ENCODE measurements at places on chromosomes 11 and 22. TPM values are rescaled to one million over a fixed set of nuclear protein-coding genes. Genes with fewer than 3 reads are reported as not detected.

- no peak for DNase-seq
Observed at GRCh38 chr11:24645563-24645962, 148.7 kb downstream of the LUZP2 start.

- peak; percentile 46 for DNase-seq
Observed at GRCh38 chr11:111297696-111298095, 650 bp upstream of the POU2AF3 start.

DNA sequence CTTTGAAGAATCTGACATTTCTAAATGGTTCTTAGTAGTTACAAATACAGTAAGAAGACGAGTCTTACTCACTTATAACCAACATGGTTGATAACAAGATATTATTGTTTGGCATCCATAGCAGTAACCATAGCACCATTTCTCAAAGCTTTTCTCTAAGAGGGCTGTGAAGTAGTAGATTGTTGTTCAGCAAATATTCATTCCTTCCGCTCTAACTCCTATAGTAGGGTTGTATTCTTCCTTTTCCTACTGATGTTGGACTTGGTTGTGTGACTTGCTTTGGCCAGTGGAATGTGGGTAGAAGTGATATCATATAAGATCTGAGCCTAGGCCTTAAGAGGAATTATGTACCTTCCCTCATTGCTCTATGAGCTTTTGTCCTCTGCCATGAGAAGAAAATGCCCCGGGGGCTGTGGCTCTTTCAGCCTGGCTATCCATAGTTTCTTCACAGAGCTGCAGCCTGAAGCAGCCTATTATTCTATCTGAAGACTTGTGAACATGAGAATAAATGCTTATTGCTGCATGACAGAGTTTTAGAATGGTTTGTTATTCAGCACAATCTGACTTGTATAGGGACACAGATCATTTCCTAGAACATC lies 28.9 kb upstream of the ZBED5 start:
- DNase-seq, result no peak

DNA sequence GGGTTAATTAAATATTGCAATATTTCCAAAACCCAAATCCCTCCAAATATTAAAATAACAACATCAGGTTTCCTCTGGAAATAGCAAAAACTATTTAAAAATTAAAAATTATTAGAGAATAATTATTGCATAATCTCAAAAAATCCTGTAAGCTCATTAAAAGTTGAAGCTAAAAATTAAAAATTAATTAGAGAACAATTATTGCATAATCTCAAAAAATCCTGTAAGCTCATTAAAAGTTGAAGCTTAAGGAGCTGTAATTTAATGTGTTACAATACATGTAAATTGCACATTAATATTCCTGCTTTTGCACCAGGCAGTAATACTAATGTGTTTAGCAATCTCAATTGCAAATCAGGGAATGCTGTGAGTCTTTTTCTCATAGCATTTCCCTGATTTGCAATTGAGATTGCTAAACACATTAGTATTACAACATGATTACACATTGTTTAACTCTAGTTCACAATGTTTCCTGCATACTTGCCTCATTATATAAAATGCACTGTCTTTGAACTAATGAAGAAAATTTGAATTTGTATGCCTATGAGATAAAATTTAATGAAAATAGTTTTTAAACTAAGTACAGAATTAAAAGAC lies 247.7 kb downstream of the GUCY1A2 start:
- DNase-seq, result no peak

GRCh38 chr11:42465623-42466022 lies 846.2 kb upstream of the API5 start:
- DNase-seq, result no peak

Gene DDTL
- 5.0 TPM for total RNA-seq

Gene CERK
- 62.8 TPM for total RNA-seq

DNA sequence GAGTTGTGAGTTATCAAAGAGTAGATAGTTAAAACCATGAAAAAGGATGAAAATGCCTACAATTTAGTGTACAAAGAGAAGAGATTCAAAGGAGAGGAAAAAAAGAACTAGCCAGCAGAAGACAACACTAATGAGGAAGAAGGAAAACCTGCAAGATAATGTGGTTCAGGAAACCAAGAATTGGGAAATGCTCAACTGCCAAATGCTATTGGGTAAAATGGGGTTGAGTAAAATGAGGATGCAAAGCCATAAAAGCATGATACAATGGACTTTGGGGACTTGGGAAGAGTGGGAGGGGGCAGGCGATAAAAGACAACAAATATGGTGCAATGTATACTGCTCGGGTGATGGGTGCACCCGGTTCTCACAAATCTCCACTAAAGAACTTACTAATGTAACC lies 7.6 kb upstream of the OR52K2 start:
- no peak for DNase-seq

Gene PLAAT3
- 3.1 TPM for total RNA-seq

DNA sequence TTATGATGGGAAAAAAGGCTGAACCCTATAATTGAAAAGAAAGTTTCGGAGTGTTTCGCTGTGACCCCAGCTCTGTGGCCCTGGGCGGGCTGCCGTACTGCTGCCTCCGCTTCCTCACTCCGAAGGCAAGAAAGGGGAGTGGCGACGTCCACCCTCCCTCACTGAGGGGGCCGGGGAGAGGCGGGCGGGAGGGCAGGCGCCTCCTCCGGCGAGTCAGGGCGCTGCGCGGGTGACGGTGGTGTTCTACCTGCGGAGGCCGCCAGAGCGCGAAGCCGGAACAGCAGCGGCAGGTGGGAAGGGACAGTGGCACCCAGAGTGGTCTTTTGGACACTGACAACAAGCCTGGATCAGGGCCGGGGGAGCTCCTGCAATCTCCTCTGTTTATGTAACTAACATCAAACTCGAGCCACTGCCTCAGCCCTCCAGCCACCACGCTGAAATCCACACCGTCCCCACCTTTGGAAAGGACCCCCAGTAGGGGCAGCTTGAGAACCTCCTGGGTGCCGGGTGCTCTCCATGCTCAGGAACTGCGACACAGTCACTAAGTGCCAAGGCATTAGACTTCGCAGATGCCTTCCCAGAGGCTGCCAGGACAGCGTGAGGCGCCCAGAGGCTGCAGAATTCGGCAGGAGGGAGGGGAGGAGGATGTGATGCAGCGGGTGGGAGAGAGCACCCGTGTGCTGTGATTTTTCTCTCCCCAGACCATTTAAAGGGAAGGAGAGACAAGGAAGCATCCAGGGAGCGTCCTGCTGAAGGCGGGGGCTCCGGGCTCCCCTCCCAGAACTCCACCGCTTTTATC lies 25.5 kb downstream of the BID start:
- DNase-seq, result no peak

Gene SCN4B
- total RNA-seq, result 0.07 TPM

GRCh38 chr11:117913736-117914397 lies 15.3 kb downstream of the TMPRSS13 start:
- no peak for DNase-seq

Gene FGF4
- total RNA-seq, result not detected

GRCh38 chr11:1293619-1294015 lies 15.8 kb downstream of the TOLLIP start:
- no peak for DNase-seq

DNA sequence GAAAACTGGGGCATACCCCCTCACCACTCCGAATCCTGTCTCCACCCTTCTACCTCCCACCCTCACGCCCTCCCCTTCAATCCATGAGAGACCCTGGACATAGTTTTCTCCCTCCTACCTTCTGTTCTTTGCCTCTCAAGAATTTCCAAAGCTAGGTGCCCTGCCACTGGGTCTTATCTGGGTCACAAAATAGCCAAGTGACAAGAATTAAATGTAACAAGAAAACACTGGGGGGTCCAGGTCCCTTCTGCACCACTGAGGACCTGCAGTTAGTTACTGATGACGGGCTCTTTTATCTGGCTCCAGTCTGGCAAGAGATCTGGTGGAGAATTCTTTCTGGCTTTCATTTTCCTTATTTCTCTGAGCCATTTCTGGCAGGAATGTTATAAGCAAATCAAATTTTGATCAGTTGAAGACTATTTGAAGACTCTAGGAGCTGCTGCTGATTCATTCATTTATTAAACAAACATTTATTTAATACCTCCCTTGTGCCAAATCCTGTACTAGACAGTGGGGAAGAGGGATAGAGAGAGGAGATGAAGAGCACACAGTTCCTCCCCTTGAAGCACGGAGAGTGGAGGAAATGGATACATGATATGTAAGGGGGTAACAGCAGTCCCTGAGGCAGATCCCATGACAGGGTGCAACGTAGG lies 135.2 kb downstream of the RRAS2 start:
- no peak for DNase-seq

Gene RNASEH2C
- 86.4 TPM for total RNA-seq

DNA sequence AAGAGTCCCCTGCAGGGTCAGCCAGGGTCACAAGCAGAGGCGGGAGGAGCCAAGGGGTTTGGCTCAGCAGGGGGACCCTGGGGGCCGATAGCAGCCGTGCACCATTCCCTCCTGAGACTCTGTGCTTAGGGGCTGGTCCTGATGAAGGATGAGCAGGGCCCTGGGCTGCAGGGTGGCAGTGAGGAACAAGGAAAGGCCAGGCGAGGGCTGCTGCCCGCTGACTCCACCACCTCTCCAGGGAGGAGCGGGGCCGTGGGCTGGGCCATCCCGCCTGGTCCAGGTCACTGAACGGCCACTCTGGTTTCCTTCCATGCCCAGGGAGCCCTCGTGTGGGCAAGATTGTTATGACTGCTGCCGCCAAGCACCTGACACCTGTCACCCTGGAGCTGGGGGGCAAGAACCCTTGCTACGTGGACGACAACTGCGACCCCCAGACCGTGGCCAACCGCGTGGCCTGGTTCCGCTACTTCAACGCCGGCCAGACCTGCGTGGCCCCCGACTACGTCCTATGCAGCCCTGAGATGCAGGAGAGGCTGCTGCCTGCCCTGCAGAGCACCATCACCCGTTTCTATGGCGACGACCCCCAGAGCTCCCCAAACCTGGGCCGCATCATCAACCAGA lies 9.2 kb upstream of the NDUFS8 start:
- DNase-seq, result no peak

DNA sequence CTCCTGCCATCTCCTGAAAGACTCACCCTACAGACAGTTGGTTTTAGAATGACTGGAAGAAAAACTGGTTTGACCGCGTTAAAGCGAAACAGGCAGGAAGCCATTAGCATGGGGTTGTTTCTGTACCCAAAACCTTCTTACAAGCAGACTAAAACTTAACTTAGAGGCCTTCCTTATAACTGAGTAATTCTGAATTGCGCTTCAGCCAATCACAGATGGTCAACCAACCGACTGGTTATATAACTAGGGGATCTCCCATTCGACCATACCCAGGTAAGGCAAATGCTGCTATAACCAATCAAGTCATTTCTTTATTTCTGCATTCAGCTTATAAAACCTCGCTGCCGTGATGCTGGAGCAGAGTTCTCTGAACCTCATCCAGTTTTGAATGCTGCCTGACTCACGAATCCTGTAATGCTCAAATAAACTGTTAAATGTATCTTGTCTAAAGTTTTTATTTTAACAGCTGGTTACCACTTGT lies 87.8 kb upstream of the DRD2 start:
- DNase-seq, result no peak

Gene MAPK8IP2
- 0.19 TPM for total RNA-seq

Gene HEPN1
- total RNA-seq, result not detected

Gene SLC6A5
- total RNA-seq, result not detected

DNA sequence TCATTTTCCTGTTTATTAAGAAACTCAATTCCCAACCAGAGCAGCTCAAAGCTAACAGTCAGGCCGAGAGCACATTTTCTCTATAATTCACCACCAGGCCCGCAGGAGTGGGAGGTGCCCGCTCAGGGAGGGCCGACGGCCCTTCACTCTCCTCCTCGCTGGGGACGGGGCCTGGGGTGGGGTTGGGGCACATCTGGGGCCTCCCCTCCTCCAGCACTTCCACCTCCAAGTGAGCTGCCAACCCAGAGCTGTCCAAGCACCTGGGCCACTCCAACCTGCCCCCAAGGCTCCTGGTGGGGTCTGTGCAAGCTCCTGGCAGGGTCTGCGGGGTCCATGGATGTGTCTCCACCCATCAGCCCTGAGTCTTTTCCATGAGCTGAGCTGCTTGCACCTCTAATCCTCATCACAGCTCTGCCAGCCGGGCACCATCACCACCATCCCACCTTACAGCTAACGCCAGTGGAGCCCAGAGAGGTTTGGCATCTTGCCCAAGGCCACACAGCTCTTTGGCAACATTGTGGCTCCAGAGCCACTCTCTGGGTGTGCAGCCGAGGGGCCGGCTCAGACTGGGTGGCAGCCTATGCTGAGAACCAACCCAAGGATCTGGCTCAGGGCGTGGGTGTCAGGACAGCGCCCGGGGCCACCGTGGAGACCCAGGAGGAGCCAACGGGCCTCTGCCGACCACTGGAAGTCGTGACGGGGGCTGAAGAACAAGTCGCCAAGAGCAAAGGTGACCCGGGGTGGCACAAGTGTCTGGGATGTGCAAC lies 193.5 kb downstream of the BRD1 start:
- DNase-seq, result no peak

- peak; percentile 39 for DNase-seq
Observed at GRCh38 chr11:133785795-133786340, 59.4 kb downstream of the SPATA19 start.

GRCh38 chr22:19760951-19761724 lies 560 bp downstream of the TBX1 start:
- DNase-seq, result no peak

DNA sequence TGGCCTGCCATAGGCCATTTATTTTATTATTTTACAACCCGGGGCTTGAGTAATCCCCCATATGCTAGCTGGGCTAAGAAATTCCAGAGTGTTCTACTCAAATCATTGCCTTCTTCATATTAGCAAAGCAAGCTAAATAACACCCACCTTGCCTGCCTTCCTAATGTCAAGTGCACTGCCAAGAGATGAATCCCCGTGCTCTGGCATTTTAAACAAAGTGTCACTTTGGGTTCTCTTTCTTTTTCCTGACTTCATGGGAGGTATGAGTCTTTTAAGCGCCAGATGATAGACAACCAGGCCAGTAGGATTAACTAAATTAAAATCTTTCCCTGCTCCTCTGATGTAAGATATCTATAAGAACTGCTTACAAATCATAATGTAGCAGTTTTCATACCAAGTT lies 4.5 kb downstream of the MPPED2 start:
- no peak for DNase-seq

GRCh38 chr11:32059686-32060462 lies 31.0 kb upstream of the RCN1 start:
- no peak for DNase-seq

- DNase-seq, result no peak
Observed at GRCh38 chr22:47601666-47602065, 839.2 kb downstream of the TBC1D22A start.

Gene TMEM126B
- 52.2 TPM for total RNA-seq

Gene PRG3
- total RNA-seq, result not detected

DNA sequence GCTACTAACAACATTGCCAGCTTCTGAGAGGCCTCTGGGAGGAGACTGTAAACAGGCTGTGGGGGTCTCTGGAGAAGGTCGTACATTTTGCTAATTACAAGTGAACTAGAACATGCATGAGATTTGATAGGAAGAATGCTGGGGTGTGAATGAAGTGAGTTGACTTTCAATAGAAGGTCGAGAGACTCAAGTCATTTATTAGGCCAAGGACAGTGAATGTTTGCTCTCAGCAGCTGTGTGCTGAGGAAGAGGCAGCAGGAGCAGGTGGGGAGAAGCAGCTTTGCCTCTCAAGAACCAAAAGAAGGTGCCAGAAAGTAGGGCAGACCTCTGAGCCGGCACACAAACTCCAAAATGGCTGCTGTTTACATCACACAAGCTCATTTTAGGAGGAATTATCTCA lies 91.7 kb downstream of the PIWIL4 start:
- no peak for DNase-seq

All from activated CD4-positive, alpha-beta T cell treated with anti-CD3 and anti-CD28 coated beads, Interleukin-2, amount 10 ng/mL, durations not matched to agents 24 days and 14 days (primary cell).